Astrocyte of the spinal cord (primary cell): ENCODE measurements at places on chromosomes 7 and 10.

GRCh38 chr10:61529208-61529607, 76.0 kb upstream of the TMEM26 start:
- no peak for DNase-seq

DNA sequence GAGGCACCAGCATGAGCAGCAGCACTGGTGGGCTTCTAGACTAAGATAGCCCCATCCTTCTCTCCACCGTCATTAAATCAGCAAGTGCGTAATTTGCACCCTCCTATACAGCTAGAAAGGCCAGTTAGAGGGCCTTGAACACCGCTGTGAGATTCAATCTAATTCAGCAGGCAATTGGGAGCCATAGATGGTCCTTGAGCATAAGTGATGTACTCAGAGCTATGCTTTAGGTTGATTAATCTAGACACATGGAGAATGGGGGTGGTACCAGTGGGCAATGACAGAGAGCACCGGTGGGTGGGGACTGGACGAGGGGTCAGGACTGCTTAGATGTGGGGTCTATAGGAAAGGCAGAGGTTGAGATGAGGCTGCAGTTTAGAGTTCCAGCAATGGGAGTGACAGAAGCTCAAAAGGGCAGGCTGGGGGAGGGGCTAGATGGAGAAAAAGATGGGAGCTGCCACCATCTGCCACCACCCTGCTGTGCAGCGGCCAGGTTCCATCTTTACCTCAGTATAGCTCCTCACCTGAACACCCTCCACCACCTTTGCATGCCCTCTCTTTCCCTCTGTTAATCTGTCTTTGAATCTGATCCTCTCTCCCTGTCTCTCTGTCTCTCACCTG, 87.3 kb downstream of the C10orf105 start:
- no peak for DNase-seq

DNA sequence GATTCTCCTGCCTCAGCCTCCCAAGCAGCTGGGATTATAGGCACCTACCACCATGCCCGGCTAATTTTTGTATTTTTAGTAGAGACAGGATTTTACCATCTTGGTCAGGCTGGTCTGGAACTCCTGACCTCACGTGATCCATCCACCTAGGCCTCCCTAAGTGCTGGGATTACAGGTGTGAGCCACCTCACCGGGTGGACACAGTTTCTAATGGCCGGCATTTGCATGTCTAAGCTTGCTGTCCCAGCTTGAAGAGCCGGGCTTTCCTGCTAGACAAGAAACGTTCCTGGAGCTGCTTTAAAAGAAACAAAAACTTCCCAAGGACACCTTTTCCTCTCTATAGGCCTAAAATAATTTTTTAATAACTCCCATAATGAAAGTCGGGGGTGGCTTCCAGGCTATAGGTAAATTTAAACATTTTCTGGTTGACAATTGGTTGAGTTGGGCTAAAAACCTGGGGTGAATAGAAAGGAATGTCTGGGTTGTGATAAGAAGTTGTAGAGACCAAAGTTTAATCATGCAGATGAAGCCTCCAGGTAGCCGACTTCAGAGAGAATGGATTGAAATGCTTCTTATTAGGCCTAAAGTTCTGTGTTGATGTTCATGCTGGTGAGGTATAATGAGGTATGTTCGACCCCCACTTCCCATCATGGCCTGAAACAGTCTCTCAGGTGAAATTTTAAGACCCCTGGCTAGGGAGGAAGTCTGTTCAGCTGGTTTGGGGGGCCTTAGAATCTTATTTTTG, 8.8 kb downstream of the ACADSB start:
- DNase-seq, result no peak

DNA sequence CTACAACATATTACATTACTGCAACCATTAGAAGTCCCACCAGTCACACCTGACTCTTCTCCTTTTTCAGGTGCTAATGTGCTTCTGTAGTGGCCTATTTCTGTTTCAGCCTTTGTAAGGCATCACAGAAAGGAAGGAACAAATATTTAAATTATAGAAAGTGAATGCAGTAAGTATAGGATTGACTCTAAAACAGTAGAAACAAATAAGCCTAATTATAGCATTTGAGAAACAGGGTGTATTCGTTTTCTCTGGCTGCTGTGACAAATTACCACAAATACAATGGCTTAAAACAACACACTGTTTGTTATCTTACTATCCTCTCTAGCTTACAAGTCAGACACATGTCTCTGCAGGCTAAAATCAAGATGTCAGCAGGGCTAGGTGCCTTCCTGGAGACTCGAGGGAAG, 69.4 kb downstream of the CCSER2 start:
- DNase-seq, result no peak

DNA sequence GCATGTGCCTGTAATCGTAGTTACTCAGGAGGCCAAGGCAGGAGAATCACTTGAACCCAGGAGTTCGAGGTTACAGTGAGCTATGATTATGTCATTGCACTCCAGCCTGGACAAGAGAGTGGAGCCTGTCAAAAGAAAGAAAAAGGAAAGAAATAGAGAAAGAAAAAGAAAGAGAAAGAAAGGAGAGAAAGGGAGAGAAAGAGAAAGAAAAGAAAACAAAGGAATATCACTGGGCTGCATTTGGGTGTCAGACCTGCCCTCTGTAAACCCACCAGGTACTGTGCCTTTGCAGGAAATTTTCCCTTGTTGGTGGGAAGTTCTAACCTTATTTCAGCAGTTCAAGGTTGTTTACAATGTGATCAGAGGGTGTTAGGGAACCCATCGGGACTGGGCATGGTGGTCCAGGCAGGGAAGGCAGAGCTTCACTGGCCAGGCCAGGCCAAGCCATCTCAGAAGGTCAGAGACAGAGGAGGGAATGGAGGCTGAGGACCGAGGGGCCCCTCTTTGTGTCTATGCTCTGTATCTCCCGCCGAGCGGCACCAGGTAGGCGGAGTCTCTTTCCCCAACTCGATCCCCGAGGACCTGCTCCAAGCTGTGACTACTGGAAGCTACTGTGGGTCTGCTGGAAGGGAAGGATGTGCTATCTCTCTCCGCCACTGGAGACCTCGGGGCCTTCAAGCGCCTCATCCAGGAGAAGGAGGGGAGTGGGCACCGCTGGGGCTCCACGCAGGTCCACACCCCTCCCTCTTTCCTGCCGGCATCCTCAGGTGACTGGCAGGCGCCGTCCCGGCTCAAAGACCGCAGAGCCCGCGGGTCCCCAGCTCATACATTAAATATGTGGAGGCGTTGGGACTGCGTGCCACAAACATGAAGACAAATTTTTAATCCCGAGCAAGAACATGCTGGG, 15.2 kb upstream of the KAZALD1 start:
- no peak for DNase-seq

GRCh38 chr10:15642095-15642494, 77.6 kb downstream of the ITGA8 start:
- peak; percentile 50 for DNase-seq

DNA sequence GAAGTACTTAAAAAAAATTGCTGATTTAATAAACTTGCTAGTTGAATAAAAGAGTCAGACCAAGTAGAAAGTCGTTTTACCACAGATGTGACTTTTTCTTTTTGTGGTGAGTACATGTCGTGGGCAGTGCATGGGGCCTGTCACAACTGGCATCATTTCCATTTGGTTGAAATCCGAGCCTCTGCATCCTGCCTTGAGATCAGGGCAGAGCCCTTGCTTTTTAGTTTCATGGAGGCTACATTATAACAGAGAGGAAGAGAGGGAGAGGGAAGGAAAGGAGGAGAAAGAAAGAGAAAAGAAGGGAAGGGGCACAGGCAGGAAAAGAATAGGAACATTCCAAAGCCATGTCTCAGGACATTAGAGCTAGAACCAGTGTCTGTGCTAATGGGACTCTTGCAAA, 20.4 kb upstream of the INSYN2A start:
- peak; percentile 35 for DNase-seq

DNA sequence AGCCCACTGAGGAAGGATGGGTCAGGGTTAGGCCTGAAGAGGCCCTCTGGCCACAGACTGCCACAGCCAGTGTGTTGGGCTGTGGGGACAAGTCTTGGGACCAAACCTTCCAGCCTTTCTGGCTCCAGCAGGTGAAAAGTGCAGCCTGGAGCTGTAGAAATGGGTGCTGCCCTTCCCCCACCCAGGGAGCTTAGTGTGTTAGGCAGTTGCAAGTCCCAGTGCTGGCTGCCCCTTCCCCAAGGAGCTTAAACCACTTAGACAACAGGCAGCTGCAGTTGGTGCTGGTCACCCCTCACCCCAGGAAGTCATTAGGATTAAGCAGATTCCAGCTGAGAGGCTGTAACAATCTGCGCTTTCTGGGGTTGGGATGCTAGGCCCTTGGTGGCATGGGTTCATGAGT, 563.3 kb downstream of the NRG3 start:
- DNase-seq, result no peak
